ENCODE measurements at places on chromosomes 13 and 19.
A peak's percentile ranks its signal among the peaks of the same experiment; 100 is the strongest.

GRCh38 chr13:113555141-113555540 is 29.4 kb upstream of the TFDP1 start:
- no peak for DNase-seq

- no peak for DNase-seq
Measured at GRCh38 chr13:36986462-36987240, 12.5 kb downstream of the ALG5 start.

DNA sequence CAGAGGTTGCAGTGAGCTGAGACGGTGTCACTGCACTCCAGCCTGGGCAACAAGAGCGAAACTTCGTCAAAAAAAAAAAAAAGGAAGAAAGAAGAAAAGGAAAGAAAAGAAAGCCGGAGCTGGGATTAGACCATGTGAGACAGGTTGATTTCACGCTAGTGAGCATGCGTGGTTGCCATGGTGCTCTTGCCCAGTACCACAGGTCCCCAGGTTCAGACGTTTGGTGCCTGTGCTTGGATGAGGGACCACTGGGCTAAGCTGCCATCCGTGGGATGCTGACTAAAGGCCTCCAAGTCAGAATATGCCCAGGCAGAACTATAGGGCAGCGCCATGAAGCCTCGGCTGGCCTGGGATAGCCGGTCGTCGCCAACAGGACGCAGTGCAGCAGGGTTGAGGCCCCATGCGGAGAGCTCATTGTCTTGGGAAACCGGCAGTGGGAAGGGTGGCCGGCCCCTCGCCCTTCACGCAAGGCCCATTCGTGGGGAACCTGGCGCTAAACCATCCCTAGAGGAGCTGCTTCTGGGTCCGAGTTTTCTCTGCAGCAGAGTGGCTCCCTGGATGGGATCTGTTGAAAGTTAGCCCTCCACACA is 7.2 kb upstream of the TEX101 start:
- no peak for DNase-seq

GRCh38 chr19:3055741-3056416 is 6.4 kb downstream of the TLE5 start:
- no peak for DNase-seq

DNA sequence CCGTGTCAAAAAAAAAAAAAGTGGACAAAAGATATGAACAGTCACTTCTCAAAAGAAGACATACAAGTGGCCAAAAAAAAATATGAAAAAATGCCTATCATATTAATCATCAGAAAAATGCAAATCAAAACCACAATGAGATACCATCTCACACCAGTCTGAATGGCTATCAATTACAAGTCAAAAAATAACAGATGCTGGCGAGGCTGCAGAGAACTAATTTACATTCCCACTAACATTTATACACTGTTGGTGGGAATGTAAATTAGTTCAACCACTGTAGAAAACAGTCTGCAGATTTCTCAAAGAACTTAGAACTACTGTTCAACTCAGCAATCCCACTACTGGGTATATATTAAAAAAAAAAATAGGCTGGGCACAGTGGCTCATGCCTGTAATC is 26.5 kb upstream of the FOXO1 start:
- DNase-seq, result no peak

GRCh38 chr19:49567861-49568441 is 12.4 kb downstream of the NOSIP start:
- no peak for DNase-seq

DNA sequence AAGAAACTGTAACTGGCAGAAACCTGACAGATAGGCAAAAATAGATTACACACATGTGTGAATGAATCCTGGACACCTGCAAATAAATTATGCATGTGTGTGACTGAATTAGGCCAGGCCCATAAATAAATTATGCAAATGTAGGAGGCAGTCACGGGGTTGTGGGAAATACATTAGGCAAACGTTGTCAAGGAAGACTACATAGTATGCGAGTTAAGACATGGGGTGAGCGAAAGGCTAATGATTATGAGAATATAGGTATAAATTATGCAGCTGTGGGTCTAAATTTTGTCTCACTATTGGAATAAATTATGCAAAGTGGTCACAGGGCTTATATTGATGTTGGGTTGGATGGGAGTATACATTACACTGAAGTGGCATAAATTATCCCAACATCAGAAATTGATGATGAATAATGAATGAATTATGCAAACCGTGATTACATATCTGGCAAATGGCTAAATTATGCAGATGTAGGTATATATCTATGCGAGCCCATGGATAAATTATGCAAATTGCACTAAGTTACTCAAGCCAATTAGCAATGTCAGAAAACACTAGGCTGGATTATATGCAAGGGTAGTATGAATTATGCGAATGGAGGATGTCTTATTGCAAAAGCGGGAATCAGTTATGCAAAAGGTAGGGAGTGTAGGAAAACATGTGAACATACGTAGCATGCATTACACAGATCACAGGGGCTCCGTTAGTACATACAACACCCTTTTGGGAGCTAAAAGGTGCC is 6.8 kb downstream of the SLC8A2 start:
- DNase-seq, result no peak

DNA sequence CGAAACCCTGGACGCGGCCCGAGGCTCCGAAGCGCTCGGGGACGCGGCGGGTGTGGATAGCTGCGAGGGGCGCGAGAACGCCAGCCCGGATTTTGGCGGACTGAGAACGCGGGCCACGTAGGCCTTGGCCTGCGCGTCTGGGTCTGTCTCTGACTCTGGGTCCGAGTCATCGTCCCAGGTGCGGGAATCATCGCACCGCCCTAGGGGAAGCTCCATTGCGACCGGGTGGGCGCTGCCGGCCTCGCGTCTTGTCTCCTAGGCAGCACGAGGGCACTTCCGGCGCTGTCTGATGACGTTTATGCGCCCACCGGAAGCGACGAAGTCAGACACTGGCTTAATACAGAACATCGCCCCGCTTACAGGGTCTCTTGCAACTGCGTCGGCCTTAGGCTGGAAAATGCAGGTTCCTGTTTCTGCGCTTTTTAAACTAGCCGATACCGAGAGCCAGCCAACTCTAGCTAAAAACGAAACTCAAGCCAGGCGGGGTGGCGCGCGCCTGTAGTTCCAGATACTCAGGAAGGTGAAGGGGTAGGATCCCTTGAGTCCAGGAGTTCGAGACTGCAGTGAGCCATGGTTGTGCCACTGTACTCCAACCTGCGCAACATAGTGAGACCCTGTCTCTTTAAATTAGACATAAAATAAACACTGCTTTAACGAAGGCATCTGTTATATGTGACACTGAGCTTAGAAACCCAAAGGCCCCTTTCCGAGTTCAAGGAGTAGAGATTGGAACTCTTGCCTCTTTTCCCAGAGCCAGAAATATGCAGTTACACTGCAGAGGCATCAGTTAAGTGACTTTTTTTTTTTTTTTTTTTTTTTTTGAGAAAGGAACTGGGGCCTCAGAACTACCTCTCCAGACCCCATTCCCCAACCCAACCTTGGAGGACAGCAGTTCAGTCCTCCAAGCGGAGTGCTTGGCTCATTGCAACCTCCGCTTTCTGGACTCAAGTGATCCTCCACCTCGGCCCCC is at the start of gene FBXW9:
FBXW9 (minus strand) TSS at position 266 of the 970 bp plus-strand sequence; CDS start at position 216, 50 bp downstream.
- DNase-seq, result peak; percentile 99

- DNase-seq, result no peak
Measured at GRCh38 chr19:46860846-46861690, at the start of gene ARHGAP35. ARHGAP35 (plus strand) TSS chr19:46860997; CDS start chr19:46918676, 57,679 bp downstream.

GRCh38 chr13:80633251-80633650 is 292.3 kb upstream of the SPRY2 start:
- DNase-seq, result no peak

DNA sequence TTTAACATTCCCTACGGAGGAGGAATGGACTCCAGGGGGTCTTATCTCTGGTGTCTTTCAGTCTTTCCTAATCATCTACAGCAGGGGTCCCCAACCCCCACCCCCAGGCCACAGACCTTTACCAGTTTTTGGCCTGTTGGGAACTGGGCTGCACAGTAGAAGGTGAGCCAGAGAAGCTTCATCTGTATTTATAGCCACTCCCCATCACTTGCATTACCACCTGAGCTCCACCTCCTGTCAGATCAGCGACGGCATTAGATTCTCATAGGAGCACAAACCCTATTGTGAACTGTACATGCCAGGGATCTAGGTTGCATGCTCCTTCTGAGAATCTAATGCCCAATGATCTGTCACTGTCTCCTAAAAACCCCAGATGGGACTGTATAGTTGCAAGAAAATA is 120.0 kb upstream of the TMTC4 start:
- DNase-seq, result no peak

DNA sequence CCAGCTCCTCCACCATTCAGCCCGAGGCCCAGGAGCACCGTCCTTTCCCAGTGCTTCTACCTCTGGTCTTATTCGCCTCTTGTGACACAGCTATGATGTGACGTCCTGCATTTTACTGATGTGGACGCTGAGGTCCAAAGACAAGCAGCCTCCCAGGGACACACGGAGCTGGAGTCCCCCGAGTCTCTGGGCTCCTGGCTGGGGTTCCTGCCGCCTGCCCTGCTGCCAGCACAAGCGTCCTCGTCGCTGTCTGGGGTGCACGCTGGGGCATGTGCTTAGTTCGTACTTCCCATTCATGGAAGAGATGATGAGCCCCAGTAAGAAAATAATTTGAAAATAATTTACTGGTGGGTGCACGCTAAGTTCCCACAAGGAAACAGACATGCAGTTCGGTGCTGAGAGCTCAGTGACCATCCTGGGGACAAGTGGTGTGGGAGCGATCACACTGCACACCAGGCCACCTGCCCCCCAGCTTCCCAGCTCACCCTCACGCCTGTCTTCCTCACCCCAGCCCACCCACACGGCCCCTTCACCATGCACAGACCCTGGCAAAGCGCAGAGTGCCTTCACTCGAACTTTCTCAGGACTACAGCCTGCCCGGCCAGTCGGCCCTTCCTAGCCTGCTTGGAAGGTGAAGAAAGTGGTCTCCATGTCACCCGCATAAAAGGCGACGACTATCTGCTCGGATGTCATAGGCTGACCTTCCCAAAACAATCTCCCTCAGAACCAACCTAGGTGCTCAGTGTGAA is 14.2 kb upstream of the CFAP97D2 start:
- DNase-seq, result no peak

DNA sequence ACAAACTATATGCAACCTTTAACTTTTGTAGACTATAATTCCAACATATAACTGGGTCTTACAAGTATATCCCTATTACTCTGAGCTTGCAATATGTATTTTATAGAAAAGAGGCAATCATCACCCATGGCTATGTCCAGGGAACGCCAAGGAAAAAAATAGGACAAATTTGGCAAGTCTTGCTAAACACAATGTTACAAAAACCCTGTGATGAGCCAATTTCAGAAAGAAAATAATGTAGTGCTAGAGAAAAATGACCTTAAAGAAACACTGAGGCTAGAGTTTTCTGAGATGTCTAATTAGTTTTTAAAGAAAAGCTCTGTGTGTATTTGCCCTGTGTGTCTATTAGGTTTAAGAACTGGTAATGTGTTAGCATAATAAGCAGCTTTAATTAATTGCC is 68.0 kb upstream of the FREM2 start:
- DNase-seq, result no peak

DNA sequence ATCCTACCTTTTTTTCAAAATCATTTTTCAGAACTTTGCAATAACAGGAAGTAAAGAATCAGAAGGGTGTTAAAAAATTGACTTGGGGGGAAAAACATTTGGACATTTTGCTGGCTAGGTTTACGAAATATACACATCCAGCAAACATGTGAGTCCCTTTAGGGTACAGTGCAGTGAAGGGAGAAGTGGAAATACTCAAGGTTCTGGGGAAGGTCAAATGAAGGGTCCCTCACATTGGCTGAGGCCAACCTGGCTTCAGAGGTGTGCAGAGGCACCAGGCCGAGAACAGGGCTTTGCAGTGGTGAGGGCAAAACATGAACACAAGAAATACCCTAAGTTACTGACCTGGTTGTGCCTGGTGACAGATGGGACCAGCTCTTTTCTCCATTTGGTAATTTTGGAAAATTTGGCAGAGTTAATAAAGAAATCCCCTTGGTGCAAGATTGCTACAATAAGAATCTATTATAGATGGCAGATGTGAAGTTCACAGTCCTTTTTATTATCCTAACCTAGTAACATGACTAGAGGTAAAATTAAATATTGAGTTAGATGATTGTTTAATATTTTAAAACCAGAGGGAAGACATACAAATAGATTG is 1.5 kb upstream of the UPF3A start:
- DNase-seq, result no peak

DNA sequence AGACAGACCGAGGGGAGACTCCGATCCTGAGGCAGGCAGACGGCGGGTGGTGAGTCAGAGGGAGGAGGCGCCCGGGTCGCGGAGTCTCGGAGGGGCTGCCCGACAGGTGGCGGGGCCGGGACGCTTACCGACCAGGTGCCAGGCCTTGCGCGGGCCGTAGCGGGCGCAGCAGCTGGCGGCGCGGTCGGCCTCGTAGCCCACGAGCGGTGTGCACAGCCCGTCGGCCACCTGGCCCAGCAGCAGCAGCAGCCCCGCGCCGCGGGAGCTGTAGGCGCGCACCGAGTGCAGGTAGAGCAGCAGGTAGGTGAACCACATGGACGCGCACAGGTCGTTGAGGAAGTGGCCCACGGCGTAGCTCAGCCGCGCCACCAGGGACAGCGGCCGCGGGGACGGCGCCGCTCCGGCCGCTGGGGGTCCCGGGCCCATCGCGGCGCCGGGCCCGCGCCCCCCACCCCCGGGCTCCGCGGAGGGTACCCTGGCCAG is 367 bp downstream of the MFSD12 start:
- peak; percentile 35 for DNase-seq

GRCh38 chr13:104694397-104694796 is 1628.2 kb upstream of the SLC10A2 start:
- DNase-seq, result no peak

DNA sequence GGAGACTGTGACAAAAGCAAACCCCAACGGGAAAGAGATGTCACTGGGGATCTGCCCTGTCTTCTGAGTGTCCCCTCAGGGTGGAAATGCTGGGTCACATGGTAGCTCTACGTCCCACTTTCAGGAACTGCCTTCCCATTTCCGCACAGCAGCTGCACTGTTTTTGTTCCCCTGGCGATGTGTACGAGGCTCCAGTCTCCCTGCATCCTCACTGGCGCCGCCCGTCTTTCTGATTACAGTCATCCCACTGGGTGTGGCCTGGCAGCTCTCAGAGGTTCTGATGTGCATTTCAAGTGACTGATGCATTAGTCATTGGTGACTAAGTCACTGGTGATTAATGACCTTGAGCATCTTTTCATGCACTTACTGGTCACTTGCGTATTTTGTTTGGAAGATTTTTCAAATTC is 21.2 kb downstream of the PCID2 start:
- no peak for DNase-seq

DNA sequence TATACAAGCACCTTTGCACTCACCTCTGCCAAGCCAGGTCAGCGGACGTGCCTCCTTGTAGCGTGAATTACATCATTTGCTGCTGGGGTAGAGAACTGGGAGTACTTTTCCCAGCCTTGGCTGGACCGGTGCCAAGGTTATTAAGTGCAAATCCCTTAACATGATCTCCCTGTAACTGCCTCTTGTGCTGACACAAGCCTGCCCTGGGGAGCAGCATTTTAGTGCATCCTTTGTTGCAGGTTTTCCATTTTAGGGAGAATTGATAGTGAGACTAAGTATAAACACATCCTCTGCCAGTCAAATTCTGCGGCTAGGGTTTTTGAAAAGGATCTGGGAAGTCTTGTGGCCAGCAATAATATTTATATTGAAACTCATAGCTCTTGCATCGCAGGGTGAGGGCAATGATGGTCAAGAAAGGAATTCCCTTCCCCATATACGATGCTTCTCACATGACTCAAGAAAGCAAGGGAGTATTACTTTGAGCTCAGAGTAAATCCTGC is 32.7 kb upstream of the DCLK1 start:
- no peak for DNase-seq

GRCh38 chr13:20137875-20138274 is 23.0 kb downstream of the GJA3 start:
- DNase-seq, result no peak

GRCh38 chr13:89763005-89763404 is 1584.5 kb upstream of the MIR17HG start:
- DNase-seq, result no peak
